Foreskin fibroblast (primary cell): ENCODE measurements at places on chromosomes 6 and 20.

GRCh38 chr6:24972311-24972958, 36.7 kb upstream of the RIPOR2 start:
- DNase-seq: no peak

DNA sequence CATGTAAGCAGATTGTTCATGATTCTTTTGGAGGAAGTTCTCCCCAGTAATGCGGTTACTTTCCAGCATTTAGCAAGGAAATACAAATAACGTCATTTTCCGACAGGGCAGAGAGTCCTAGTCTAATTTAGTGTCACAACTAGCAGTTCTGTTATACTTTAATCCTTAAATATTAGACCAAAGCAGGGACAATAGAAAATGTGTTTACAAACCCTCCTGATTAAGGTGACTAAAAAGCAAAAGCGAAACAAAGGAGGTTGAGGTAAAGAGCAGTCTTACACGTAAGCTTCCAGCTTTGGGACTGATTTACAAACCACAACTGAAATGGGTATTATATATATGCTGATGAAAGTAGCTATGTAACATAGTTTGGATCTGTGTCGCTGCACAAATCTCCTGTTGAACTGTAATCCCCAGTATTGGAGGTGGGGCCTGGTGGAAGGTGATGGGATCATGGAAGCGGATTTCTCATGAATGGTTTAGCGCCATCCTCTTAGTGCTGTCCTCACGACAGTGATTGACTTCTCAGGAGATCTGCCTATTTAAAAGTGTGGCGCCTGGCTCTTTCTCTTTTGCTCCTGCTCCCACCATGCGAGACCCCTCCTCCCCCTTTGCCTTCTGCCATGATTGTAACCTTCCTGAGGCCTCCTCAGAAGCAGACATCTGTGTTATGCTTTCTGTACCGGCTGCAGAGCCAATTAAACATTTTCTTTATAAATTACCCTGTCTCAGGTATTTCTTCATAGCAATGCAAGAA, 81.9 kb downstream of the PLCB1 start:
- DNase-seq: no peak

DNA sequence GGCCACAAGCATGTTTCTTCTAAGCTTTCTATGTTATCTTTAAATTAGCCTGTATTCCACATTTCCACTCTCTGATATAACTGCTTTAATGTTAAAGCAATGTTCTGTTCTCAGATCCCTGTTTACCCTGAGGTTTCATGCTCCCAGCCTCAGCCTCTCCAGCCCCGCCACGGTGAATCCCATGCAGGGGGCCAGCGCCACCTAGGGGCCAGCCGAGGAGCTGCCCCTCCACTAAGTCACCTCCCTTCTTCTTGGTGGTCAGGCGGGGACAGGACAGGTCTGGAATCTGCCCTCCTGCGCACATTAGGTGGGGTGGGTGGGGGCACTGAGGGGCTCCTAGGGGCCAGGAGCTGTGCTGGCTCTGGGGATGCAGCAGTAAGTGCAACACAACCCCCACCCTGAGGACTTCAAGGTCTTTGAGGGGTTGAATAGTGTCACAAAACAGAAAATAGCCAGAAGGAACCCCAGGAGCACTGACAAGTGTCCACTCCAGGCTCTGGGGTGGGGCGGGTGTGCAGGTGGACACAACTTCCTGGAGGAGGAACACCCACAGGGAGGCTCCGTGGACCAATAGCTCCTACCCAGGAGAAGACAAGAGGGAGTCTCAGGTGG, 61.6 kb downstream of the RAB44 start:
- DNase-seq: peak; percentile 59

DNA sequence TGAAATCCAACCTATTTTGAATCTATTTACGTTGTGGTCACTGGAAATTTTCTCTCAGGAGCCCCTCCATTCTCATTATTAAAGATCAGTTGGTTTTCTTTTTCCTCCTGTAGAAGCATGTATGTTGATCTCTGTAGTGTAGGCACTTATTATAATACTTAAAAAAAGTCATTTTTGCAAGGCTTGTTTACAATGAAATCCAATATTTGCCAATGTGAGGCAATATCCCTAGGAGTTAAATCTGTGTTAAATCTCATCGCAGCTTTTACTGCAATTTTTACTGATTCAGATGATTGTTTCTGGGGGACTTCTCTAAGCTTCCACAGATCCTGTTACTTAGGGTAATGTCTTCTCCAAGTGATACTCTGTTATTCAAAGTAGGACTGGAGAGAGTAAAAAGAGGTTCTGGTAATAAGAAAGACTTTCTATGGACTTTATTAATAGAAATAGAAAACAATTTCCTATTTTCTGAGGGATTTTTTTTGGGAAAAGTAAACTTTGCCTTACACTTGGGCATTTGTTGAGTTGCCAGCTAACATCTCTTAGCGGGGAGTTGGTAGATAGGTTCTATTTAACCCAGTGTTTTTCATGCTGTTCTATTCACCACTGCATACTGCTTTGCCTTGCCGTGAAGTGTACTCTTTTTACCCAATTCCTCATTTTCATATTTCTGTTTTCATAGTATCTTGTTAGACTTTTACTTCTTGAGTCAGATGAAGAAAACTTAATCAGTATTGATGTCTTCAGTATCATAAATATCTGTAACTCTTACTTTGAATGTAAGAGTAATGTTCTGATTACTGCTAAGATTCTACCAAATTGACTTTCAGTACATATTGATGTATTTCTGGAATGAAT, 48.6 kb downstream of the CDKAL1 start:
- no peak for DNase-seq

- no peak for DNase-seq
Observed at GRCh38 chr6:2063547-2063946, 181.9 kb downstream of the GMDS start.

- no peak for DNase-seq
Observed at GRCh38 chr6:44260011-44260410, 2.7 kb upstream of the SLC35B2 start.

DNA sequence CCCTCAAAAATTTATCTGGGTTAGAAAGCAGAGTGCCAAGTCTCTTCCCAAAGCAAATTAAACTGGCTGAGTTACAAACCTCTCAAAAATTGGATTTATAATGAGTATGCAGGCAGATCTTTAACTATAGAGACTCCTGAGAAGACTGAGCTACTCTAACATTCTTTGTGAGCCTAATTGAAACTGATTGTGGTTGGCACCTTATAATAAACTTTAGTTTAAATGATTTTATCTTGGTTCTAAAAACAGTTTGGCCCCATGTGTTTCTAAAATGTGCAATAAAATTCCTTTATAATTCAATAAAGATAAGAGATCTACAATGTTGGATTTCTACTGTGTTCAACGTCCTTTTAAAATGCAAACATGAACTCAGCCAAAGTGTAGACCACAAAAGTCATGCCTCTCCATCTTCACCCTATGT, 480.2 kb upstream of the RNF217 start:
- DNase-seq: no peak

DNA sequence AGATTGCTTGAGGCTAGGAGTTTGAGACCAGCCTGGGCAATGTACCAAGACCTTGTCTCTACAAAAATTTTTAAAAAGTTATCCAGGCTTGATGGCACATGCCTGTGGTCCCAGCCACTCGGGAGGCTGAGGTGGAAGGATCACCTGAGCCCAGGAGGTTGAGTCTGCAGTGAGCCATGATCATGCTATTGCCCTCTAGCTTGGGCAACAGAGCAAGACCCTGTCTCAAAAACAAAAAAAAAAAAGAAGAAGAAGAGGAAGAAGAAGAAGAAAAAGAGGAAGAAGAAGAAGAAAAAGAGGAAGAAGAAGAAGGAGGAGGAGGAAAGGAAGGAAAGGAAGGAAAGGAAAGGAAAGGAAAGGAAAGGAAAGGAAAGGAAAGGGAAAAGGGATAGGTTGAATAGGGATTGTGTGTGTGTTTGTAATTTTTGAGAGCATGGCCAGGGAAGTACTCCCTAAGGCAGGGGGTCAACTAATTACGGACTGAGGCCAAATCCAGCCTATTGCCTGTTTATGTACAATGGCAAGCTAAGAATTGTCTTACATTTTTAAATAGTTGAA, 43.0 kb upstream of the ZNF217 start:
- no peak for DNase-seq

- no peak for DNase-seq
Observed at GRCh38 chr20:2631228-2631627, 21.2 kb upstream of the NOP56 start.

DNA sequence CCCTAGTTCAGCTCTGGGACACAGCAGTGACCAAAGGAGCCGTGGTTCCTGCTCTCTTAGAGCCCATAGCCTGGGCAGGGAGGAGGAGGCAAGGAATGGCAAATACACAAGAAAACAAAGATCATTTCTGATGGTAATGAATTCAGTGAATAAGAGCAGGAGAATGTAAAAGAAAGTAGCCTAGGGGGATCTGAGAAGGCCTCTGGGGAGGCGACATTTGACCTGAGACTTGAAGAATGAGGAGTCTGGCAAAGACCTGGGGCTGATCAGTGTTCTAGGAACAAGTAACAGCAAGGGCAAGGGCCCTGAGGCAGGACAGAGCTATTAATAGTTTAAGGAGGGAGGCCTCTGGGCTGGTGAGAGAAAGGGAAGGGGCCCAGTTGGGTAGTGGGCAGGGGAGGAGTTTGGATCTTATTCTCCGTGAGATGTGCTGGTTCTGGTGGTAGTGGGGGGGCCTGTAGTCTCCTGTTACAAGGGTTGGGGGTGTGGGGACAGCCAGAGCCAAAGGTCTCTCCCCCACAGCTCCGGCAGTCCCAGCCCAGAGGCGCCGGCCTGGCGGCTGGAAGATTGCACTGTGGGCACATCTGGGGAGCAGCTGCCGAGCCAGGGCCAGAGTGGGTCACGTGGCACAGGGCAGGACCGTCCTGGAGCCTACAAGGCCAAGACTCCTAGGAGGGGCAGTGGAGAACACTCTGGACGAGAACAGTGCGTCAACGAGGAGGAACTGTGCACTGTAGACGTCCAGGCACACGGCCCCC, 9.3 kb upstream of the ID1 start:
- peak; percentile 99 for DNase-seq

- no peak for DNase-seq
Observed at GRCh38 chr20:59371431-59371830, 71.0 kb downstream of the EDN3 start.

- peak; percentile 29 for DNase-seq
Observed at GRCh38 chr20:38084425-38084951, 50.9 kb downstream of the RPRD1B start.

DNA sequence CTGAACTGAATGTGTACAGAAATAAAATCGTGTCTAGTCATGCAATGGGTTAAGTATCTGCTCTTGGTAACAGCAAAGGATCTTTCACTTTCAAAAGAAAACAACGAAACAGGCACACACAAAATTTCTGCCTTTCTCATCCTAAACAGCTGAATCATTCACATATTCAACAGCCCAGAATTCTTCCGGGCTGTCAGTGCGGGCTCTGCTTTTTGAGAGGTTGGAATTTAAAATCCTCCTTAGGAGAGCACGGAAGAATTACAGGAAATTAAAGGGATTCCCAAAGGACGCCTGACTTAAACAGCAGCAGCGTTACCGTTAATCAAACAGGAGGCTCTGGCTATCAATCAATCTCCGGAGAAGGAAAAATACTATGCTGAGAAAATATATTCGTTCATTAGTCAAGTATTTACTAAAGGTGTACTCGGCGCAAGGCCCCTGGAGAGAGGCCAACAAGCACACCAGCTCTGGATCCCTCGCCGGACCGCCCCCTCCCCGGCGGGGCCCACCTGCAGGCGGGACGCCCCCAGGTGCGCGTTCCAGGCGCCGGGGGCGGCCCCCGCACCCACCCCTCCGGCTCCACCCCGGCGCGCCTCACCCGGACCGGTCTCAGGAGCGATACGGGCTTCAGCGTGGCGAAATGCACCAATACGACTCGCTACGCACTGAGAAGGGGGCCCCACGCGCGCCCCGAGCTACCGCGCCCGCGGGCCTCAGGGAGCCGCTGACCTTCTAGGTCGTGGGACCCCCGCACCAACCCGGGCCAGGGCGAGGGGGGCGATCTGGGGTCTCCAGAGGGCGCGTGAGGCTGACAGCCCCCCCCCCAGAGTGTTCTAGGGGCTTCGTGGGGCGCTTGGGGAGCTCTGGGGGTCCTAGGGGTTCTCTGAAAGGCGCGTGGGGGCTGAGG, 1.0 kb downstream of the NAPB start:
- DNase-seq: peak; percentile 47

GRCh38 chr6:102051720-102052119, 658.2 kb downstream of the GRIK2 start:
- no peak for DNase-seq

DNA sequence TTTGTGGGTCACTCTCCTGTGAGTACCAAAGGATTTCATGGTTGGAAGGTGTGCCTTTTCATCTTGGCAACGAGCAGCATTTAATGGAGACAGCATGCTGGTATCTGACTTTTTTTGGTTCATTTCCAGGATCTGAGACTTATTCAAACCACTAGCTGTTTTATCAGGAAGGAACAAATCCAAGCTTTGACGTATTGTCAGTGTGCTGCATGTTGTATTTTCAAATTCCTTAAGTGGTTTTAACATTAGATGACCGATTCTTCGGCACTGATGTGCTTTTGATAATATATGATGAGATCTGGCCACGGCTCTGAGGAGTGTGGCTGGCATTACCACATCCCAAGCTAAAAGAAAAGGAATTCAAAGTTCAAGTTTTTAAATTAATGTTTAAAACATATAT, 6.4 kb downstream of the RMND1 start:
- DNase-seq: no peak

GRCh38 chr6:131640100-131640499, 3.0 kb downstream of the ENPP3 start:
- DNase-seq: no peak

- DNase-seq: no peak
Observed at GRCh38 chr6:130452336-130452735, 86.5 kb downstream of the TMEM200A start.

DNA sequence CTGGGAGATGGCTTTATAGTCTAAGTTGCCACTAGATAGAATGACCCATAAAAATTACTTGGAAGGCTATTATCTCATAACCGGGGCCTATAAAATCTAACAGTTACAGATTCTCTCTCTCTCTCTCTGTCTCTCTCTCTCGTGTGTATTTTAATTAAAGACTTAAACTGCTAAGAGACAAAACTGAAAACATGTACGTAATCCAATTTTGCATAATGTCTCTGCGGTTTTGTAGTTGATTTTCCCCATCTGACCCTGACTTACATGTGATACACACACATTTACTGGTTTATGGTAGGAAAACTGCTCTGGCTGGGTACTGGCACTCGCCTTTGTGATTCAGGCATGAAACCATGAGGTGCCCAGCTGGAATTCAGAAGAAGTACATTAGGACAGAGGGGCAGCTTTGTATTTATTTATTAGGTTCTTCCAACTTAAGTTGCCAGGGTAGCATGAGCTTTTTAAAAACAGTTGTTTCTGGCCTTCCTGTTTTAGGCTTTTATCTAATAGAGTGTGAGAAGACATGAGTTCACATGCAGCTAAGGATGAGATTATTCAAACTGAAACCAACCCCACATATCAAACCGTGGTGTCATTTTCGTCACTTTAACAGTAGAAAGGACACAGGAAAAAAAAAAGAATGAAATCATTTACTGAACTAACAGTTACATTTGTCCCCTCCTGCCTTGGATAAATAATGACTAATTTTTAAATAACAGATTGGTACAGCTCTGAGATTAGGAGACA, 182.5 kb downstream of the GMPR start:
- DNase-seq: peak; percentile 84
